ENCODE measurements at places on chromosomes 2 and 18. TPM values are rescaled to one million over a fixed set of nuclear protein-coding genes. Genes with fewer than 3 reads are reported as not detected.

ABHD1 gene
- total RNA-seq: 0.65 TPM

ALPP gene
- not detected for total RNA-seq

DNA sequence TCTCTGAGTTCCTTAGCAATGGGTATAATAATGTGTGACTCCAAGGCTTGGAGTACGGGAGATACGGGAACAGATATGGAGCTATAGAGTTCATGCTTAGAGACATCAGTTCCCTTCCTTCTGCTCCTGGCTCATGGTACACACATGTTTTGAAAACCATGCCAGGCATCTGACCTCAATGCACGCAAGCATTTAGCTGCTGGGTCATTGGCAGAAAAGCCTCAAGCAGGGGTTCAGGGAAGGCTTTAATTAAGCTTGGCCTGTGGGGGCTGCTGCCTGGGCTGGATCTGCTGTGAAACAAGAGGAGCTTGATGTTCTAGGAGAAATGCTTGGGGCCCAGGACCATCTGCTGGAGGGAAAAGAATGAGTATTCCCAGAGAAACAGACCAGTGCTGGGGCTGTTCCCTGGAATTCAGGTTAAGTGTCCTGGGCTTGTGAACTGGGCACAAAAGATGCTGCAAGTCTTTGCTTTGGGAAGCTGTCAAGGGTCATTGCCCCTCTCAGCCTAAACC, 3.2 kb downstream of the ALLC start:
- no peak overlapping the region for H3K4me3 ChIP-seq
- DNase-seq: no peak
- H3K36me3 ChIP-seq: no peaks in the 10 kb centered on the region
- peaks cover 9% of the 10 kb centered on the region for H3K4me1 ChIP-seq
- no peak overlapping the region for H3K27ac ChIP-seq

GRCh38 chr2:229669841-229670240, 44.5 kb downstream of the DNER start:
- no peak overlapping the region for H3K4me3 ChIP-seq
- no peaks in the 10 kb centered on the region for H3K4me1 ChIP-seq
- H3K27ac ChIP-seq: no peak overlapping the region

POTEE gene
- 6.5 TPM for total RNA-seq

DNA sequence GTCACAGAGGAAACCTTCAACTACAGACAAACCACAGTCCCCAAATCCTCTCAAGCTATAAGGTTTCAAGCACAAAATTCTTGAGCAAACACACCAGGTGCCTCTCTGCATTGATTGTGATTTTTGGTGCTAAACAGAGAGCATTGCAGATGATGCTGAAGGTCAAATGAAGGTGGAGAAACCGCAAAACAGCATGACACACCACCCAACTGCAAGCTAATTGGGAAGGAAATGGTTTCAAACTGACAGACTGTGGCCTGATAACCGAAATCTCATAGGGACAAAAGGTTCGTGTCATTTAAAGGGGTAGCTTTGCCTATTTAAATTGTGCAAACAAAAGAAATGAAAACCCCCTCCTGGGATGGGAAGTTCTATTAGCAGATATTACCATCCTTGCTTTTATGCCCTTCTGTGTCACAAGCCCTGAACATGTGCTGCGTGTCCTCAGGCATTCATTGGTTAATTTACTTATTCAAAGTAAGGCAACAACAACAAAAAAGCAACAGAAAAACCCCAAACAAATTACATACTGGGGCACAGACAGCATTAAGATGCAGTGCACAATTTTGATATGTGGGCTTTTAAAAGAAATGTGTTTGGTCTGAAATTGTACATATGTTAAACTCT, 154.9 kb downstream of the AQP4 start:
- H3K4me1 ChIP-seq: peaks cover 33% of the 10 kb centered on the region
- no peaks in the 10 kb centered on the region for H3K36me3 ChIP-seq
- H3K27me3 ChIP-seq: peaks cover 18% of the 10 kb centered on the region
- H3K4me3 ChIP-seq: no peak overlapping the region
- no peak overlapping the region for H3K27ac ChIP-seq
- no peak for DNase-seq

DNA sequence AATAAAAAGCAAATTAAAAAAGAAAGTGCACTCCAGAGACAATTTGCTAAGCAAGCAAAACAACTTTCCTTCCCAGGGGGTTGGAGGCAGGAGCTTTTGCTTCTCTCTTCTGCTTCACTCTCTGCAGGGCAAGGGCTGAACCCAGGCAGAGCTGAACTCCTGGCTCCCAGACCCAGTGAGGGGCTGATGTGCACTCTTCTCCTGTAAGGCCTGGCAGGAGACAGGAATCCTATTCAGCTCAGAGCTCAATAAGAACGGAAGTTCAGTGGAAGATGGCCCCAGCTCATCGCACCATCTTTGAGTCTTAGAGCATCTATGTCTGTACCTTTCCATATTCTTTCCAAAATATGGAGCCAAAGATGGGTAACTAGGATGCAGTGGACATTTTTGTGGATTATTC, 29.1 kb downstream of the CIB4 start:
- peaks cover under 1% of the 10 kb centered on the region for H3K27me3 ChIP-seq
- no peak overlapping the region for H3K27ac ChIP-seq
- peaks cover 58% of the 10 kb centered on the region for H3K4me1 ChIP-seq
- H3K36me3 ChIP-seq: no peaks in the 10 kb centered on the region
- H3K4me3 ChIP-seq: no peak overlapping the region

GRCh38 chr2:197992482-197993133, 188.2 kb downstream of the PLCL1 start:
- no peaks in the 10 kb centered on the region for H3K4me1 ChIP-seq
- no peaks in the 10 kb centered on the region for H3K27me3 ChIP-seq

ACVR1C gene
- total RNA-seq: 3.0 TPM

DNA sequence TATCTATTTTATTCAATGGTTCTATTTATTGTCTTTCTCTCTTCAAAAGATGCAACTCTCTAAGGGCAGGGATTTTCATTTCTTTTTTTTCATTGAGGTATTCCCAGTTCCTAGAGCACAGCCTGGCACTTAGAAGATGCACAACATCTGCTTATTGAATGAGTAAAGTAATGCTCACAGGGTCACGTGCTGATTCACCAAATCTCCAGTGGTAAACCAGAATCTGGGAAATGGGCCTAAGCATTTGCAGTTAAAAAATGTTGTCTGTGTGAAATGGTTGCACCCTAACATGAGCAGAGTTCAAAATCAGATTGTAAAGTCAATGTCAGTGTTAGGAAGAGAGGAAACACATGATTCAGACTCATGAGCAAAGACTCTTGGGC, 15.8 kb downstream of the SLC8A1 start:
- H3K27ac ChIP-seq: no peak overlapping the region
- no peak overlapping the region for H3K4me3 ChIP-seq
- no peaks in the 10 kb centered on the region for H3K4me1 ChIP-seq
- no peaks in the 10 kb centered on the region for H3K27me3 ChIP-seq

- no peak overlapping the region for H3K27ac ChIP-seq
- H3K4me3 ChIP-seq: no peak overlapping the region
- H3K27me3 ChIP-seq: no peaks in the 10 kb centered on the region
- H3K4me1 ChIP-seq: peaks cover 10% of the 10 kb centered on the region
Observed at GRCh38 chr2:158994920-158995676, 26.7 kb downstream of the TANC1 start.

DNA sequence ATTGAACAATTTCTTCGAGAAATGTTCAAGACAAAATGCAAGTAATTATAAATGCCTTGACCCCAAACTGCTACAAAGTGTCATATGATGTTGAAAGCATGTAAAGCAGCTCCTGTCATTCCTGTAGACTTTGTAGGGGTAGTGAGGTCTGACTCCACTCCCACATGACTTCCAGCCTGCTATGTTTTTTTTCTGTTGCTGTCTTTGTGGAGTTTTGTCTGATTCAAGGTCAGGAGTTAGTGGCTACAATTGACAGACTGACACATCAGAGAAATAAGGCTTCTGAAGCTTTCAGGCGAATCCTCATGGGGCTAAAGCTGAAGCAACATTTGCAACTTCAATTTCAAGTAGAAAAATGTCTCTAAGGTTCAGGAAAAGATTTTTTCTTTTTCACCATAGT, 63.9 kb upstream of the CCDC195 start:
- no peaks in the 10 kb centered on the region for H3K4me1 ChIP-seq
- H3K36me3 ChIP-seq: no peaks in the 10 kb centered on the region
- no peaks in the 10 kb centered on the region for H3K27me3 ChIP-seq
- H3K27ac ChIP-seq: no peak overlapping the region

All from neural progenitor cell (in vitro differentiated cells).